ENCODE measurements at places on chromosomes 7 and 10. TPM values are rescaled to one million over a fixed set of nuclear protein-coding genes. Genes with fewer than 3 reads are reported as not detected.

FAM149B1 gene
- 29.9 TPM for total RNA-seq

LRRN3 gene
- total RNA-seq: 1.7 TPM

BZW2 gene
- 40.6 TPM for total RNA-seq

C7orf33 gene
- total RNA-seq: not detected

CCDC3 gene
- total RNA-seq: 0.36 TPM

CACUL1 gene
- total RNA-seq: 35.7 TPM

MKLN1 gene
- 72.1 TPM for total RNA-seq

LIPK gene
- total RNA-seq: not detected

GHRHR gene
- not detected for total RNA-seq

CADPS2 gene
- 15.3 TPM for total RNA-seq

GPNMB gene
- total RNA-seq: 284 TPM

NRF1 gene
- total RNA-seq: 17.4 TPM

HMX2 gene
- total RNA-seq: not detected

CPED1 gene
- total RNA-seq: 124 TPM

IFIT3 gene
- total RNA-seq: 59.7 TPM

HTR5A gene
- not detected for total RNA-seq

IFIT1B gene
- under 0.01 TPM for total RNA-seq

RPEL1 gene
- not detected for total RNA-seq

IL2RA gene
- total RNA-seq: not detected

Measured in hair follicle dermal papilla cell (primary cell).